ENCODE measurements at places on chromosomes 6 and 20.

- no peak for DNase-seq
Measured at GRCh38 chr6:10205892-10206291, 209.0 kb downstream of the TFAP2A start.

DNA sequence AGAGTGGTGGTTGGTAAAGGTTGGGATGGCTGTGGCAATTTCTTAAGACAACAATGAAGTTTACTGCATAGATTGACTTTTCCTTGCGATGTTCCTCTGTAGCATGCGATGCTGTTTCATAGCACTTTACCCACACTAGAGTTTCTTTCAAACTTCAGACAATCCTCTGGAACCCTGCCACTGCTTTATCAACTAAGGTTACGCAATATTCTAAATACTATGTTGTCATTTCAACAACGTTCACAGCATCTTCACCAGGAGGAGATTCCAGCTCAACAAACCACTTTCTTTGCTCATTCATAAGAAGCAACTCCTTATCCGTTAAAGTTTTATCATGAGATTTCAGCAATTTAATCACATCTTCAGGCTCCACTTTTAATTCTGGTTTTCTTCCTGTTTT, 161.2 kb upstream of the NRSN1 start:
- DNase-seq: no peak

- DNase-seq: no peak
Measured at GRCh38 chr20:44943828-44944227, 16.4 kb downstream of the TOMM34 start.

GRCh38 chr6:15250187-15251168, 4.6 kb downstream of the JARID2 start:
- DNase-seq: peak; percentile 47

DNA sequence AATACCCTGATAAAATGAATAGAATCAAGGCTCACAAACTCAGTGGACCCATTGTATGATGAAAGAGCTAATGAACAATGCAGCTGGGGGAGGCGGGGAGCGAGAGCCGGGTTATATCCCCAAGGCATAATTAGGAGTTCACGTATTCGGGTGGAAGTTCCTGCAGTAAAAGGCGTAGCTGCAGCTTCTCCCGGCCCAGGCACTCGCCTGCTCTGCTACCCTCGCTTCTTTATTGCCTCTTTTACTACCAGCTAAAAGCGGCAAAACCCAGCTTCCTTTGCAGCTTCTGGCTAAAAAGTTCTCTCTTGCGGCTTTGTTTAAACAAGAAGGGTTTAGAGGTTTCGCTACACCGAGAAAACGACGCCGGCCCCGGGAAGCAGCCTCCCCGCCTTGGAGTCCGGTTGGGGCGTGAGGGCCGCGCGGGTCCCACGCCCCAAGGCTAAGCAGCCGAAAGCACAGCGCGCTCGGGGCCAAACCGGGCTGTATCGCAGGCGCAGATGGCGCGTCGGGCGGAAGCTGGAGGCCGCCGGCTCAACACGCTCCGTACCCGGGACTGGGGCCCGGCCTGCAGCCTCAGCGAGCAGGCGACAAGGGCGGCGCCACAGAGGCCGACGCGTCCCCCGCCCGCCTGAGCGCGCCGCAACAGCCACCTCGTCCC, 1.6 kb downstream of the ZBTB2 start:
- DNase-seq: peak; percentile 59

GRCh38 chr6:40844246-40844645, 194.8 kb downstream of the UNC5CL start:
- DNase-seq: no peak

DNA sequence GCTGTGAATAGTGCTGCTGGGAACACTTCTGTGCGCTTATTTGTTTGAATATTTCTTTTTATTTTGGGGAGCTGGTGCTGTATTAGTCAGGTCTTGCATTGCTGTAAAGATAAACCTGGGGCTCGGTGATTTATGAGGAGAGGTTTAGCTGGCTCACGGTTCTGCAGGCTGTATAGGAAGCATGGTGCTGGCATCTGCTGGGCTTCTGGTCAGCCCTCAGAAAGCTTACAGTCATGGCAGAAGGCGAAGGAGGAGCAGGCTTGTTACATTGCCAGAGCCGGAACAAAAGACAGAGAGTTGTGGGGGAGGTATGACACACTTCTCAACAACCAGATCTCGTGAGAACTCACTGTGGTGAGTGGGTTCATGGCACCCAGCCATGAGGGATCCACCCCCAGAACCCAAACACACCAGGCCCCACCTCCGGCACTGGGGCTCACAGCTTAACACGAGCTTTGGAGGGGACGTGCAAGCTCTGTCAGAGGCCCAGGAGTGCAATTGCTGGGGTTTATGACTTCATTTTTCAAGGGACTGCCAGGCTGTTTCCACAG, 68.8 kb upstream of the GATA5 start:
- no peak for DNase-seq

- DNase-seq: peak; percentile 97
Measured at GRCh38 chr20:409697-410559, 1.8 kb downstream of the RBCK1 start.

DNA sequence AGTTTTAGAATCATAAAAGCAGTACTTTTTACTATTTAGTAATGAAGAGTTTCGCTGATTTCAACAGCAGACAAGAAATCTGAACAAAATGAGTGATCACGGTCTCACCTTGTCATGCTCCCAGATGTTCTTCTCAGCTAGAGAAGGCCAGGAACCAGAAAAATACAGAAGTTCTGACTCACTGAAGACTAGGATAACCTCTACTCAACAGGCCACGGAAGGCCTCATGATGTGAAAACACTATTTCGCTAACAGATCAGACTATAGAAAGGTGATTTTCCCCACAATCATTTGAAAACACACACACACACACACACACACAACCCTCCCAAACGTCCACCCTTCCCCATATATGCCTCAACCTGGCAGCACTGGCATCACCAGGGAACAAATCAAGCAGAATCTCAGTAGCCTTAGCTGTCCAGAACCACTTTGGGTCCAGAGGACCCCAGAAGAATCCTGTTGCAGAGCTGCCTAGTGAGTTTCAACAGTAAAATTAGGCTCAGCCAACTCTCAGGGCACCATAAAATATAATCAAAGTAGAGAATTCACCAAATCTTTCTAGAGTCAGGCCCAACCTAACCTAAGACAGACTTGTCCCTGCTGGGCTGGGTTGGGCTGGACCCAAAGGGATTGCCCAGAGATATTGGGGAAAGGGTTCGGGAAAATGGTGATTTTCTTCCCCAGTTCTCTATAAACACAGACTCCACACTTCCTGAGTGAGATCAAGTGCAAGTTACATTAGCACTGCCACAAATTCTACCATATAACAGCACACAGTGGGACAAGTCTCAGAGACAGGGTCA, 7.9 kb downstream of the EXOC2 start:
- DNase-seq: no peak

GRCh38 chr6:70753870-70754380, 86.2 kb downstream of the SMAP1 start:
- DNase-seq: no peak

DNA sequence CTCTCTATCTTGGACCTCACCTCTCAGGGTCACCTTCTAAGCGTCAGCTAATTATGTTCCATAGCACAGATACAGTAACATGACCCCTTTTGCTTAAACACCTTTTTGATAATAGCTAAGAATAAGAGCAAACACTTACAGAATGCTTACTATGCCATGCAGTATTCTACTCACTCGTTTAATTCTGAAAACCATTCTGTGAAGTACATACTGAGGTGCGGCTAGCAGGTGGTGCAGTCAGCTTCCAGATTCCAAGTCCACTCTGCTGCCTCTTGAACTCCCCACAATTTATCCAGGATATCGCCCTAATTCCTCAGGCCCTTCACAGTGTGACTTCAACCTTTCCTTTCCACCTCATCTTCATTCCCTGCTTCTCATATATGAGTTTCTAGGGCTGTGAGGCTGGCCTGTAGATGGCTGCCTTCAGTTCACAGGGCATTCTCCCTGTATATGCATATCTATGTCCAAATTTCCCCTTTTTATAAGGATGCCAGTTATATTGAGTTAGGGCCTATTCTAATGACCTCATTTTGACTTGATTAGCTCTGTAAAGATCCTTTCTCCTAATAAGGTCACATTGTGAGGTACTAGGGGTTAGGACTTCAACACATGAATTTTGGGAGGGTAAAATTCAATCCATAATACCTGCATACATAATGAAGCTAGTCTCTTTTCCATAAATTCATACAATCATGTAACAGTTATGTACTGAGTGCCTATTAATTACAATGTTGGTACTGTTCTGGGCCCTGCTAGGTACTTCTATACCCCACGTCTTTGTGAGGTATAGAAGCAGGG, 130.1 kb downstream of the PDSS2 start:
- no peak for DNase-seq

- no peak for DNase-seq
Measured at GRCh38 chr6:148389086-148389485, 46.4 kb downstream of the SASH1 start.

DNA sequence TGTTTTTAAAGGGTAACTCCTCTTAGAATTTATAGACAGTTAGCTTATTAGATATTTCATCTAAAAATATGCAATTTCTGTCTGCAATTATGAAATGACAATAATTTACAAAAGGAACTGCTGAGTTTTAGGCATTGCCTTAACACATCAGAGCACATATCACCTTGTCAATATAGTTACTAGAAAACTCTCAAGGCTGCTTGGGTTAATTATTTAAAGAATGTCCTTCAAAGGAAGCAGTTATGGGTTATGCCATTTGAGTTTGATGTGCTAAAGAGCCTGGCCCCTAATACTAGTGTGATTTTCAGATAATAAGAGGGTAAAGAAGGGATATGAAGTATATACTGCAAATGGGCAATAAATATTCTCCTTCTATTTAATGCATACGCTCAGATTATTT, 192.5 kb downstream of the EPHA7 start:
- no peak for DNase-seq

- DNase-seq: no peak
Measured at GRCh38 chr6:129134535-129134934, 251.6 kb downstream of the LAMA2 start.

DNA sequence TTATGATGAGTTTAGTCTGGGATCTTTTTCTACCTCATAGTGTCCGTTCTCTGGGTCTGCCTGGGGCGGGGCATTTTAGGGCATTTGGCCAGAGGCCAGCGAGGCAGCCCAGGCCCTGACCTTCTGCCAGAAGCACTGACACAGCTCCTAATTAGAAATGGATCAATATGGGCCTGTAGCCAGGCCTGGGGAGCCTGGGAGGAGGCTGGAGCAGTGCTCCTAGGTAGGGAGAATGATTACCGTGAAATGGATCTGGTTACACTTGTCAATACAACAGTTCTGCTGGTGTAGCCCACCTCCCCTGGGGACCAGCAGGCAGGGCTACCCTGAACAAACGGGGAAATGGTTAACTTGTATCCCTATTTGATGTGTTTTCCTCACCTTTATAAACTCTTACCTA, 23.0 kb downstream of the RALY start:
- DNase-seq: no peak

DNA sequence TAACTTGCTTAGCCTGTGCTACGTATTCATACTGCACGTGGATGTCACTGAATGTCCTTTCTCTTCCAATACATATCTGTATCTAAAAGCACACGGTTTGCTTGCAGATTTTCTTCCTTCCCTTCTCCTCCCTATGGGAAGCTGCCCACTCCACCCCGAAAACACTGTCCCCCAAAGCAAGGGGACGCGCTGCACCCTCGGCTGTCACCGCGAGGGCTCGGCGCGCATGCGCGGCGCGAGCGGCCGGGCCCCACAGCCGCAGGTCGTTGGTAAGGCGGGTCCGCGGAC, 659 bp downstream of the TMX4 start:
- peak; percentile 75 for DNase-seq

DNA sequence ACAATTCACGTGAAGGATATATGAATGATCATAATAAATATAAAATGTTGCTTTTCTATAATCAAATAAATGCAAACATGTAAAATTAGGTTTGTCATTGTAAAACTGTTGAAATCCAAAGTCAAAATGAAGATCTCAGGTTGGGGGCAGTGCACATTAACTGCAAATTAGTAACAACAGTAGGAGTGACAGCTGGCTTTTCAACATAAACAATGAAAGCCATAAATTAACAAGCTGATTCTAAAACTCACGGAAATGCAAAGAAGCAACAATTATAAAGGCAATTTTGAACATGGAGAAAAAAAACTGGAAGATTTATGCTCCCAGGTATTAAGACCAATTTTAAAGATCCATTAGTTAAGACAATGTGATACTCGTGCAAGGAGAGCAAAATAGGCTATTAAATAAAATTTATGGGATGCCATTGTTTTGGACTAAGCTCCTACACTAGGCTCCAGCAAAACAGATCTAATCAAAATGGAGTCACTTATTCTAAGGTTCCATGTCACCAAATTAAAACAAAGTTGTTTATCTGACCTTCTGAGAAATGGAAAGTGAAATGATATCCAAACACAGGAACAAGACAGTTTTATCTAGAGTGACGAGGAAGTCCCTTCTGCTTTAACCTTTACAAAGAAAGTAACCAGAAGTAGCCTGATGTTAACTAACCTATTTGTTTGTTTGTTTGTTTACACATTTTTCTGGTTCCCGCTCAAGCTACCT, 770.8 kb downstream of the EPHA7 start:
- no peak for DNase-seq

DNA sequence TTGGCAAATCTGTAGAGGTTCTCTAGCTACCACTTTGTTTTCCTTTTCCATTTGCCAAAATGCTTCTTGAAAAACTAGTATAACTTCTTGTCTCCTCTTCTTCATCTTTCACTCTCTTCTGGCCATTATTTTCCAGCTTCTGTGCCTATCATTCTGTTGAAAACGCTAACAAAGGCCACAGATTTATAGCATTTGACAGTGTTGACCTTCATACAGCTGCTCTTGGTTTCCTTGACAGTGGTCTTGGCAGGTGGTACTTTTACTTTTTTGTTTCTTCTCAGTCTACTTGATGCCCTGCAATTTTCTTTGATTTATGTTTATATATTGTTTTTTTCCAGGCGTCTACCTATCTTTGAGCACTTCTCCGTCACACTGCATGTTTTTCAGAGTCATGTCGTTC, 23.7 kb downstream of the TRMT11 start:
- no peak for DNase-seq

DNA sequence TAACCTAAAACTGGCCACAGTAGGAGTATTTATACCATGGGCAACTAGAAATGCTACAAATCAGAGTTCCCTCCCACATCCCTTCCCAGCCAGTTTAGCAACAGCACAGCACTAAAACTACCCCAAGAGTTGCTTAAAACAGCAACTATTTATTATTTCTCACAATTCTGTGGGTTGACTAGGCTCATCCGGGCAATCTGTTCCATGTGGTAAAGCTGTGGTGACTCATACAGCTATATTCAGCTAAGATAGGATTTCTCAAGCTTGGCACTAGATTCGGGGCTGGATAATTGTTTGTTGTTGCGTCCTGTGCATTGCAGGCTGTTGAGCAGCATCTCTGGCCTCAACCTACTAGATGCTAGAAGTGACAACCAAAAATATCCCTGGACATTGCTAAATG, 8.6 kb upstream of the HECA start:
- no peak for DNase-seq

- DNase-seq: no peak
Measured at GRCh38 chr6:65830151-65830550, 123.1 kb upstream of the EYS start.
